ENCODE measurements at places on chromosomes 6 and 20. TPM values are rescaled to one million over a fixed set of nuclear protein-coding genes. Genes with fewer than 3 reads are reported as not detected.
A peak's percentile ranks its signal among the peaks of the same experiment; 100 is the strongest.

The PSMF1 gene
- 163 TPM for total RNA-seq

The FBXO9 gene
- 57.9 TPM for total RNA-seq

The PSORS1C1 gene
- total RNA-seq, result 5.6 TPM

The SOX18 gene
- 8.4 TPM for total RNA-seq

The MYO6 gene
- 80.9 TPM for total RNA-seq

DNA sequence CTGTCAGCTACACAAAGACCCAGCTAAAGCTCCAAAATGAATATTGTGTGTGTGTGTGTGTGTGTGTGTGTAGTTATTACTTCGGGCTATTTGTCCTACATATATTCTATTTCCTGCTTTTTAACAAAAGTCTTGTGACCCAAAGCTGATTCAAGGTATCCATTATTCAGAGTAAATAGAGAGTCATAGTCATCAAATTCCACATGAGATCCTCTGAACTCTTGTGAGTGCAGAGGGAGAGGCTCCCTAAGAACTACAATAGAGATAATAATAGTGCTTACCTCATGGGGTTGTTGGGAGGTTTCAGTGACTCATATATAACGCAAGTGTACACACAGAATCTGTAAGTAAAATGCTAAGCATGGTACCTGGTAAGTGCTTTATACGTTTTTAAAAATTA lies 95.6 kb upstream of the SHLD1 start:
- H3K4me1 ChIP-seq, result peaks cover 5% of the 10 kb centered on the region
- no peaks in the 10 kb centered on the region for H3K36me3 ChIP-seq
- H3K27ac ChIP-seq, result peak overlapping the region; percentile 36

- no peak for DNase-seq
- H3K36me3 ChIP-seq, result no peaks in the 10 kb centered on the region
- no peak overlapping the region for H3K27ac ChIP-seq
- H3K4me3 ChIP-seq, result no peak overlapping the region
These were observed 88.3 kb downstream of the ZHX3 start for GRCh38 chr20:41229259-41229658.

GRCh38 chr6:144613859-144614258 lies 328.7 kb downstream of the UTRN start:
- H3K36me3 ChIP-seq, result no peaks in the 10 kb centered on the region
- no peaks in the 10 kb centered on the region for H3K27me3 ChIP-seq
- DNase-seq, result no peak
- no peaks in the 10 kb centered on the region for H3K4me1 ChIP-seq

DNA sequence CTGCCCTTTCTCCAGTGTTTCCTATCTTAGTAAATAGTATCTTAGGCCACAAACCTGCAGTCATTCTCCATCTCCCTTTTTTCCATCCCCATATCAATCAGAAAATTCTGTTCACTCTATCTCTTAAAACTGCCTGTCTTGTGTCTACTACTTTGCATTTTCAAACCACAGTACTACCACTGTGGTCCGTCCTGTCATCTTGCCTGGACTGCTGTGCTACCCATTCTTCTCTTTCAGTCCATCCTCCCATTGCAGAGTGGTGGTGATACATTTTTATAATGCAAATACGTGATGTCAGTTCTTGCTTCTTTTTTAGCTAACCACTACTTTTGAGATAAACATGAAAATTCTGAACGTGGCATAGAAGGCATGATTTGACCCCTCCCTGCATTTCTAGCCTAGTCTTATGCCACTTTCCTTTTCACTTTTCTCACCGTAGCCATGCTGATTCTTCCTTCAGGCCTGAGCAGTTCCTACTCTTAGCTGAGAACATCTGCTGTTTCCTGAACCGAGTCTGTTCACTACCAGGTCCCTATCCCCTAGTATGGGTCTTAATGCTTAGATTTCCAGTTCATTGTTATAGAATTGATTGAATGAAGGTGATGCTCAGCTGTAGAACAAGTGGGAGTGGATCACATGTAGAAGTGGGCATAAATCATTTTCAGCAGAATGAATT lies 13.8 kb downstream of the TBPL1 start:
- DNase-seq, result no peak
- peaks cover 3% of the 10 kb centered on the region for H3K4me1 ChIP-seq
- H3K4me3 ChIP-seq, result no peak overlapping the region
- H3K27ac ChIP-seq, result peak overlapping the region; percentile 10

DNA sequence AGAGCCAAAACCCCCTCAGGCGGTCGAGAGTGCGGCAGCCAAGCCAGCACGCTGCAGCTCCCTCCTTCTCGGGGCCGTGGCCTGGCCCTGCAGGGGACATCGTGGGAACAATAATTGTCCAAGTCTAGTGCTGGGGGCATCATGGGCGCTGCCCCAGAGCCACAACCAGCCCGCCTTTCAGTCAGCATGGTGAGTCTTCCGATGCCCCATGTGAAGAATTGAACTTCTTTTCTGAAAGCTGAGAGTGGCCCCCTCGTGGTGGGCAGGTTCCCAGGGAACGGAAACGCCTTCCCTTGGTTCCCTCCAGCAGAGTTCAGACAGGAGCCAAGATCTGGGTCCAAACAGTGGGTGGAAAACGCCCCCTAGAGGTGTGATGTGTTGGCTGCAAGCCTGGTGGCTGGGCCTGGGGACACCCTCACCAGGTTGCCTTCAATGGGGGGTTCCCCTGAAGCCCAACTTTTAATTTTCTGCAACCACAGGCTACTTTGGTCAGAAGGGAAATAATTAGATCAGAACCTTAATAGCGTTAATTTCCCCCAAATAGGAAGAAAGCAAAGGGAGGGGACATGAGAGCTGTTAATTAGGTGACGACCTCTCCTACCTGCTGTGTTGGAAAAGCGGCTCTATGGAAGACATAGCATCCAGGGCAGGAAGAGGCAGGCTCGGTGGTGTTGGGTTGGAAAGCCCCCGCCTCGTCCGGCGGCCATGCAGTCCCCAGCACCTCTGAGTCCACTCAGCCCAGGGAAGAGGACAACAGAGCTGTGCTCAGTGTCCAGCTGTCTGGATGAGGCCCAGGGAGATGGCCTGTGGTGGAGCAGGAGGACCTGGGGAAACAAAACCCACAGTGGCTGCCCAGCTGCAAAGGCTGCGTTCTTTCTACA lies 4.7 kb upstream of the MRGBP start:
- no peaks in the 10 kb centered on the region for H3K36me3 ChIP-seq
- peak; percentile 82 for DNase-seq
- peaks cover 4% of the 10 kb centered on the region for H3K4me1 ChIP-seq
- H3K27me3 ChIP-seq, result no peaks in the 10 kb centered on the region

GRCh38 chr6:1774226-1774915 lies 164.7 kb downstream of the FOXC1 start:
- no peak overlapping the region for H3K27ac ChIP-seq
- no peaks in the 10 kb centered on the region for H3K27me3 ChIP-seq
- no peaks in the 10 kb centered on the region for H3K4me1 ChIP-seq
- H3K4me3 ChIP-seq, result no peak overlapping the region

DNA sequence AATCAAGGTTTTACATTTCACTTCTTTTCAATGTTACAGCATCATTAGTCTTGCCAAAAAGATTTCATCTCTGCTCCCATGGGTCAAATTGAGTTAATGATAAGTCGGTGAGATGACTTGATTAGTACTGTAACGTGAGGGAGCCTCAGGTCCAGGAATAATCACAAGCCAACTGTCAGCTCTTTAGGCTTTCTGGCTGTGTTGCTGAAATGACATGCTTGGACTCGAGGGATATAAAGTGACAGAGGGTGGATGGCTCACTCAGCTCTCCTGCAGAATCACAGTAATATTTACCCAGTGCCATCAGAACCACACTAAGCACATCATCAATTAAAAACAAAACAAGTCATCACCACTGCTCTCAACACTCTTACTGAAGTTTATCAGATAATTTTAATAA lies 196.2 kb upstream of the THEMIS start:
- no peaks in the 10 kb centered on the region for H3K36me3 ChIP-seq
- H3K27ac ChIP-seq, result no peak overlapping the region
- H3K4me1 ChIP-seq, result no peaks in the 10 kb centered on the region
- H3K27me3 ChIP-seq, result no peaks in the 10 kb centered on the region
- no peak overlapping the region for H3K4me3 ChIP-seq
- DNase-seq, result no peak

DNA sequence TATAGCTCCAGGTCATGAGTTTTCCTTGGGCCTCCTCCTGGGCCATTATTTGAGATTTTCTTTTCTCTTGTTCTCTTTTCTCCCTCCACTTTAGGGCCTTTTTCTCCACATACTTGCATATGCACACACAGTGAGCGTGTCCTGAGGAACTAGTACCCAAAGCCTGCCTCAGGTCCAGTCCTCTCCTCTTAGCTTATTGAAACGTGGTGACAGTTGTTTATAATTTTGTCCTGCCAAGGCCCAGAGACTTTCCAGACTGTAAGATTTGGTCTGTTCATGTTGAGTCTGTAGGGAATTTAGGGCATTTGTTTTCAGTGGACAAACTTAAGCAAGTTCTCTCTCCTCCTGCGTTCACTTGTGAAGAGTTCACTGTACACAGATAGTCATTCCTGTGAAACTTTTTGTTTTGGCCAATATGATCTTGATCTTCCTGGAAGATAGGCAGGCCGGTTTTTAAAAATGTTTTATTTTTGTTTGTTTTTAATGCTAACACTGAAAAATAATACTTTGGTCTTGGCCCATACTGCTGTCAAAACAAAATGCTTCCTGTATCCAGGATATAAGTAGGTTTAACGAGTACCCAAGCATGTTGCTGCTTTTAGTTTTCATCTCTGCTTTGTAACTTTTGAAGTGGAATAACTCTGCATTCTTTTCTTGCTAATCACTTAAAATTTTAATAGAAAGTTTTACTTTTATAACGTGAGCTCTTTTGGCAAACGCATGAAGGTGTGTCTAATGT lies 20.7 kb downstream of the LRRC1 start:
- no peaks in the 10 kb centered on the region for H3K36me3 ChIP-seq
- no peaks in the 10 kb centered on the region for H3K27me3 ChIP-seq
- H3K4me3 ChIP-seq, result no peak overlapping the region
- no peak overlapping the region for H3K27ac ChIP-seq

DNA sequence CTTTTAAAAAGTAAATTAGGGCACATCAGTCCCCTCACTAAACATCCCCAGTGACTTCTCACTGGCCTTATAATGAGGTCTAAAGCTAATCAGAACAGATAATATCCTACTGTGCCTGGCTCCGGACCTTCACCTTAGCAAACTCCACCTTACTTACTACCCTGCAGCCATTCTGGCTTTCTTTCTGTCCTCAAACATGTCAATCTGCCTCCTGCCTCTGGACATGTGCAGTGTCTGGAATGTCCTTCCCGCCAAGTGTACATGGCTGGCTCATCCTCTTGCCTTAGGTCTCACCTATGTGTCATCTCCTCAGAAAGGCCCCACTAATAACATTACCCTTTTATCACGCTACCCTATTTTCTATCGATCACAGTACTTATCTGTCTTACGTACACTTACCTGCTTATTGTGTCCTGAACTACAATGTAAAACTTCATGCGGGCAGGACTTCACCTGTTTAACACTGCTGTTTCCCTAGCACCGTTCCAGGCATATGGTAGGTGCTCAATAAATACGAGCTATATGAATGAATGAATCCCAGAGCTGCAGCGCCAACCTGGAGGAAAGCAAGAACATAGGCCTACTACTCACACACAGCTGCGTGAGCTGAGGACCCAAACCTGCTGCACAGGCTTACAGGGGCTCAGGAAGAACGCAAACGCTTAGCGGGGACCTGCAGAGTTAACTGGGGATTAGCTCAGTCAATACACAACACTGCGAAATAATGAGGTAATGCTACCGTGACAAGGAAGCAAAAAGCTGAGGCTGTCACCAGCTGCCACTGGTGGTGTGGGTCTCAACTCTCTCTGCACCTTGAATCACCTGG lies 991 bp downstream of the UQCC2 start:
- H3K4me3 ChIP-seq, result peak overlapping the region; percentile 68
- H3K27me3 ChIP-seq, result no peaks in the 10 kb centered on the region
- H3K36me3 ChIP-seq, result no peaks in the 10 kb centered on the region
- peak overlapping the region; percentile 80 for H3K27ac ChIP-seq
- peaks cover 7% of the 10 kb centered on the region for H3K4me1 ChIP-seq
- no peak for DNase-seq

- DNase-seq, result peak; percentile 16
- H3K4me3 ChIP-seq, result no peak overlapping the region
- no peaks in the 10 kb centered on the region for H3K27me3 ChIP-seq
- no peaks in the 10 kb centered on the region for H3K4me1 ChIP-seq
- no peak overlapping the region for H3K27ac ChIP-seq
These were observed 18.1 kb downstream of the CST9 start for GRCh38 chr20:23587631-23588030.

DNA sequence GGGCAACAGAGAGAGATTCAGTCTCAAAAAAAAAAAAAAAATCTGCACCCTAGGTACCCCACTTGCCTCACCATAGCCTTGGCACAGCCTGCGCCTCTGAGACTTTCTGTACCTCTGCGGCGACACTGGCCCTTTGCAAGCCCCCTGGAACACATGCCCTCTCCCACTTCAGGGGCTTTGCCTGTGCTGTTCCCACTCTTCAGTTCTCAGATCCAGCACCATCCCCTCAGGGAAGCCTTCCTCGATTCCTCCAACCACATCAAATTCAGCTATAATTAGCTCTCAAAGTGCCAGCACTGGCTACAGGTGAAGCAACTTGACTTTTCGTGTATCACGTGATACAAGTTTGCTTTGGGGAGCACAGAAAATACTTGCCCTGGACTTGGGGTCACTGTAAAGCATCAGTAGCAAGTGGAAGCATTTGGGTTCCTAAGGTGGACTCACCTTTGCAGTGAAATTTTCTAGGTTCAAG lies 2.1 kb upstream of the UBE2V1 start:
- no peak overlapping the region for H3K27ac ChIP-seq
- H3K27me3 ChIP-seq, result no peaks in the 10 kb centered on the region
- no peak for DNase-seq
- no peaks in the 10 kb centered on the region for H3K36me3 ChIP-seq
- H3K4me1 ChIP-seq, result peaks cover 15% of the 10 kb centered on the region
- H3K4me3 ChIP-seq, result peak overlapping the region; percentile 20

DNA sequence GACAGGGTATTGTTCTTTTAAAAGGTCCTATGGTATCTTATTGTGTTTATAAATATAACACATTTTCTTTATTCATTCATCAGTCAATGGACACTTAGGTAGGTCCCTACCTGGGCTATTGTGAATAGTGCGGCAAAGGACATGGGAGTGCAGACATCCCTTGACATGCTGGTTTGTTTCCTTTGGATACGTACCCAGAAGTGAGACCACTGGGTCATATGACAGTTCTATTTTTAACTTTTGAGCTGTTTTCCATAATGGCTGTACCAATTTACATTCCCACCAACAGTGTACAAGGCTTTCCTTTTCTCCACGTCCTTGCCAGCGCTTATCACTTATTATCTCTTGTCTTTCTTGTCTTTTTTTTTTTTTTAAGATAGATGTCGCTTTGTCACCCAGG lies 627.5 kb downstream of the PRKN start:
- no peaks in the 10 kb centered on the region for H3K4me1 ChIP-seq
- no peak overlapping the region for H3K4me3 ChIP-seq
- no peaks in the 10 kb centered on the region for H3K27me3 ChIP-seq
- no peaks in the 10 kb centered on the region for H3K36me3 ChIP-seq
- no peak overlapping the region for H3K27ac ChIP-seq
